ENCODE measurements at places on chromosomes 3 and 15.

GRCh38 chr15:100770661-100771584, 108.7 kb upstream of the ALDH1A3 start:
- DNase-seq = no peak

DNA sequence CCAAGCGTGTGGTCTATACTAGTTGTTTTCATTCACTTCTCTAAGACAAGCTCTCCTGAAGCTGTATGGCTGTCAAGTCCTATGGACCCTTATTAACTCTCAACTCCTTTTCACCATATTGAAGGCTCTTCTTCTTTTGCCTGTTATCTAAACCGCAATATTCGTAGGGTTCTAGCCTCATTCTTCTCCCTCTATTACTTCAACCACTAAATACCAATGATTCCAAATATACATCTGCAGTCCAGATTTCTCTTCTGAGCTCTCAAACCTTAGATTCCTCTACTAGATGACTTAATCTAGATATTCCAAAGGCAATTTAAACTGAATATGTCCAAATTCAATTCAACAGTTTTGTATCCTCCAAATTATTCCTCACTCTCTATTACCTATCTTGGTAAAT, 24.6 kb downstream of the AQR start:
- DNase-seq = no peak

- DNase-seq = no peak
Measured at GRCh38 chr3:157329551-157329950, 107.1 kb upstream of the PTX3 start.

DNA sequence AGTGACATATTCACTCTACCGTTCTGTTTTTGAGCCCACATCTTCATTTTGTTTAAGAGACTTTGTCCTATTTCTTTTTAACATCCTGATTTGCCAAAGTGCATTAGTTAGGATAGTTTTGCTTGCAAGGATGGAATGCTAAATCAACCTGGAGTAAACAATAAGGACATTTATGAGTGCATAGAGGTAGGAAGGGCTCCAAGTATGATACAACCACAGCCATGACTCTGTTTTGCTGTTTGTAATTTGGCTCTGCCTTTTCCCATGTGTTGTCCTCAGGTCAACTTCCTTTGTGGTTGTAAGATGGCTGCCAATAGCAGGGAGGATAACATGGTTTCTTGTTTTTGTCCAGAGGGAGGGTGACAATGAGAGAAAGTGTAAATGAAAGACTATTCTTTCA, 66.4 kb upstream of the GOLIM4 start:
- DNase-seq = no peak

GRCh38 chr3:114436182-114436581, 142.4 kb downstream of the TIGIT start:
- no peak for DNase-seq

DNA sequence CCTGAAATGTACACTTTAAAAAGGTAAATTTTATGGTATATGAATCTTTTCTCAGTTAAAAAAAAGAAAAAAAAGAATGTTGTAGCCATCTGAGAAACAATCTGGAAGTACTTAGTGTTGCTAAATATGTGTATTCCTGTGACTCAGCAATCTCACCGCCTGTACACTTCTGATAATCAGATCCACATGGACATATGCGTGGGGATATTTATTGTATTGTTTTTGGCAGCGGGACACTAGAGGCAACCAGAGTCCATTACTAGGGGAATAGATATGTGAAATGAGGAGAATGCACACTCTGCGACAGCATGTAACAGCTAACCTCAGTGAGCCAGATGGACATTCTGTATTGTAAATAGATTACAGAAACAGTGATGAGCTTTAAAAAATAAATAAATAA, 65.4 kb downstream of the AQP9 start:
- DNase-seq = no peak

- DNase-seq = no peak
Measured at GRCh38 chr3:23518441-23518840, 287.3 kb upstream of the UBE2E1 start.

DNA sequence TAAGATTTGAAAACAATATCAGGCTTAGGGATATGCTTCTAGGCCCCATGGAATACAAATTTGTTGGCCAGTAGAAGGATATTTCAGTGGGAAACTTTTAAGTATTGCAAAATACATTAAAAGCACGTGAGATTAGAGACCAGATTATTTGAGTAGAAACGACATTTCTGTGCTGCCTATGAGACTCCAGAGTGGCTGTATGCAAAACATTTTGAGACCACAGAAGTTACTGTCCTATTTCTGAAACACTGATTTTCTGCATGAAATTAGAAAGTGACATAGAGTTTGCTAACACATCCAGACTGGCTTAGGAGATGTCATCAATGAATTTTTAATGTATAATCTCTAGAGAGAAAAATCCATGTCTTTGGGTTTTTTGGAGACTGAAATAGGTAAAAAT, 99.8 kb downstream of the KCNH8 start:
- DNase-seq = no peak

DNA sequence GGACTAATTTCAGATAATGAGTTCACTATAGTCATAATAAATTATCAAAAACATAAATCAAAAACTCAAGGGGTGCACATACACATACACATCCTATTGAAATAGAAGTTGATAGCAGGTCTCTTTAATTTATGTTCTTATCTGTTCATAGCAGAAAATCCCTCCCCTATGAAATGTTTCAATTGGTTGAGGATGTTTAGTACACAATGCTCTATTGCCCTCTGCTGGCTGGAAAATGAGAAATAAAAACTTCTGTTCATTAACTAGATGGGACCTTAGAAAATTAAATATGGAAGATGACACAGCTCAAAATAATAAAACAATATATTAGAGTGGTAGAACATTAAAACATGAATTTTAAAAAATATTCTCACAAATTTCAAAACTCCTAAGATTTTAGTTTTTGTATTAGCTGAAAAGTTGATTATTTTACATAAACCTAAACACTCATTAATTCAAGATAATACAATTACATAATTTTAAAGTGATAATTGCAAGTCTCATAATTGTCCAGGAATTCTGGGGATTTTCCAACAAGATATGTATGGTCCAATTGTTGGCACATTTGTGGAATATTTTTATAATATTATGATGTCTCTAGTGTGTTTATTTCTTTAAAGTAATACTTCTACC, 735.0 kb downstream of the ROBO1 start:
- DNase-seq = no peak

GRCh38 chr3:184567946-184568559, 6.5 kb downstream of the EPHB3 start:
- DNase-seq = no peak

GRCh38 chr3:150931745-150932144, 26.5 kb upstream of the MINDY4B start:
- DNase-seq = no peak

GRCh38 chr3:149152420-149152819, 23.0 kb downstream of the HPS3 start:
- DNase-seq = no peak

DNA sequence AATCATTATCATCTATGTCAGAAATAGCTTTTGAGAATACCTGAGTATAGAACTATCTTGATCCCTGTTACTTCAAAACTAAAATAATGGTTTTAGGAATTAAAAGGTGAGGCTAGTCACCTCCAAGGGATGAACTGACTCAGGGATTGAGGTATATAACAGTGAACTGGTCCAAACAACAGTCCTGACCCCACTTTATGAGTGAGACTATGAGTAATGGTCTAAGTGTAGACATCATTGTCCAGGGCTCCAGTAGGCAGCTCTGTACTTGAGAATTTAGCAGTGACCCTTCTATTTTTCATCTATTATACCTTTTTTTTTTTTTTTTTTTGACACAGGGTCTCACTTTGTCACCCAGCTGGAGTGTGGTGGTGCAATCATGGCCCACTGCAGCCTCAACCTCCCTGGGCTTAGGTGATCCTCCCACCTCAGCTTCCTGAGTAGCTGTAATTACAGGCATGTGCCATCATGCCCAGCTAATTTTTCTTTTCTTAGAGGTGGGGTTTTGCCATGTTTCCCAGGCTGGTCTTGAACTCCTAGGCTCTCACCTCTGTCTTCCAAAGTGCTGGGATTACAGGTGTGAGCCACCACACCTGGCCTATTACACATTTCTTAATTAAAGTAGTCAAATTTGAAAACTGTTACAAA, 36.3 kb downstream of the MLH1 start:
- no peak for DNase-seq

GRCh38 chr3:173943264-173943663, 545.7 kb downstream of the NLGN1 start:
- no peak for DNase-seq

GRCh38 chr3:151925876-151926275, 52.4 kb downstream of the SUCNR1 start:
- DNase-seq = no peak

DNA sequence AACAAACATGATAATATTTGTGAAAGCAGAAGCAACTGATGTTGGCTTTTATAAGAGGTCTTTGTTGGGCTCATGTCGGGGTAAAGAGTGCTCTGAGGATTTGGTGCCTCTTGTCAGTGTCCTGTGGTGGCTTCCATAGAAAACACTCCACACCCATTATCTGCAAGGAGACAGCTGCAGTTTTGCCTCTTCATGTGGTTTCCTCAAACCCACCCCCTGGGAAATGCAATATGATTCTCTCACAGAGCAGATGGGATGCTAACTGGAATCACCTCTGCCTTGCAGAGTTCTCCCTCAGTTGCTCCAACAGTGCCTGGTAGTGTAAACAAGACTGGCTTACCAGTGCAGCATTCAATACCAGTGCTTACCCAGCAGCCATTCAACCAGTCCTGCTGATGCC, 771.4 kb upstream of the CFAP20DC start:
- DNase-seq = no peak

- DNase-seq = no peak
Measured at GRCh38 chr3:182294256-182294655, 499.0 kb upstream of the ATP11B start.

- DNase-seq = no peak
Measured at GRCh38 chr15:63526401-63526800, 22.0 kb downstream of the USP3 start.

- DNase-seq = no peak
Measured at GRCh38 chr3:133376810-133377209, 23.0 kb upstream of the BFSP2 start.

GRCh38 chr3:133152681-133153220, 114.6 kb downstream of the TMEM108 start:
- no peak for DNase-seq

DNA sequence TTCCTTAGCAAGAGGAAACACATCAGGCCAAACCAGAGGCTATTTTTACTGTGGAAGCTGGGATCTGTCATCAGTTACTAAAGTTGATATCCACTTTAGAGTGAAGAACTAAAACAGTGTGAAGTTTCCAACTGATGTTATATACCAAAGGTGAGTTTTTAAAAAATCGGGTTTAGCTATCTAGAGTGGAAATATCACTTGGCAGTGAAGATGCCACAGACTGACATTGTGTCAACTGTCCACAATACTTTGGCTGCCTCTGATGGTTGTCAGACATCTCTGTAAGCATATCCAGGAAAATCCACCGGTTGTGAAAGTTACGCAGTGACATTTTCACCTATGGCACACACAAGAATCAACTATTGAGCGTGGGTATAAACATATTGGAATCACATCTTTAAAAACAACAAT, 9.2 kb downstream of the ZIC1 start:
- DNase-seq = no peak

DNA sequence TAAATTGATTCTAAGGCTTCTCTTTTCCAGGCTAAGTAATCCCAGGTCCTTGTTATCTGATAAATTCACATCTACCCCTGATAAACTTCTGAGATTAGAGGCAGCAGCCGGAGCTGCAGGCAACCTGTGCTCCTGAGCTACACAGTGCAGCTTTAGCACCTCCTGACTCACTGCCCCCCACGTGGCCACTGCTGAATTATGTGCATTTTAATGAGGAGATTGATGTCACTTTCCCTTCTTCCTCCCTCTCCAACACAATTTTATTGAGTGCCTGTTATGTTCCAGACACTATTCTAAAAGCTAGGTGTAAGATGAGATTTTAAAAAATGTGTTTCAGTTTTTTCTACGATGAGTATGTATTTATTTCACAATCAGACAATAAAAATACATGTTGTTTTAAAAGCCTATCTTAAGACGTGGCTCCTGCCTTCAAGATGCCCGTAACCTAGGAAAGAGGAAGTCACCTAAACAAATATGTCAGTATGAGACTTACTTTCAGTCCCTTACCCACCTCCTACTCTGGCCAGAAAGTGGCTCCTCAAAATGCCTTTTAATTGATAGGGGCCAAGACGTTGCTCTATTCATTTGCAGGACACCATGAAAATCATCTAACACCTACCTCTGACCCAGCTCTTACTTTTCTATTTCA, 161.5 kb upstream of the PFN2 start:
- no peak for DNase-seq

- DNase-seq = no peak
Measured at GRCh38 chr15:88635318-88635717, 3.5 kb upstream of the ISG20 start.

GRCh38 chr3:149612456-149612855, 45.4 kb downstream of the WWTR1 start:
- DNase-seq = no peak

GRCh38 chr3:175336406-175337133, 477.4 kb downstream of the NAALADL2 start:
- no peak for DNase-seq

DNA sequence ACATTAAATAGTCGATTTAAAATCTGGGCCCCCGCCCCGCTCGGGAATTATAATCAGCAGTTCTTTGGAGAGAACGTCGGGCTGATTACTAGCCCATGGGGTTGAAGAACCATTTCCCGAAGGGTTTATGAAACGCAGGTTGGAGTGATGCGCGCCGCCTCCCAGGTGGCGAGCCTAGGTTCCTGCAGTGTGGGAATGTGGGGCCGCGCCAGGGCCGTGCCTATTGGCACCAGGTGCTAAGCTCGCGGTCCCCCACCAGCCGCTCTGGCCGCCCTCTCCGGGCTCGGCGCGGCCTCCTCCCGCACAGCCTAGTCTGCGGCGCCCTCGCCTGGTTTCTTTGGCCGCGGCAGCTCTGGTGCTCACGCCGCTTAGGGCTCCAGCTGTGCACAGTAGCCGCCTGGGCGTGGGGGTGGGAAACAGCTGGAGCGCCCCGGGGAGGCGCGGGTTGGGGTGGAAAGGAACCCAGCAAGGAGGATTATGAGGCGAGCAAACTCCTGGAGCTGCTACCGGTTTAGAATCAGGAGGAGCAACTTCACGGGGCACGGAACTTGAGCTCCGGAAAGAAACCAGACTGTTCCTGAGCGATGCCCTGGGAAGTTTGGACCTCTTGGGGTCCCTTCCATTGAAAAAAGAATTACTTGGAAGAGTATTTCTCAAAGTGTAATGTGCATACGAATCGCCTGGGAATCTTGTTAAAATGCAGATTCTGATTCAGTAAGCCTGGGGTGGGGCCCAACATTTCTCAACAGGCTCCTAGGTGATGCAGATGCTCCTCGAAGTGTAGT, 5.6 kb upstream of the MECOM start:
- DNase-seq = no peak

GRCh38 chr3:139308560-139308959, 35.3 kb upstream of the MRPS22 start:
- DNase-seq = no peak

GRCh38 chr3:56737006-56737405, 53.9 kb upstream of the TASOR start:
- DNase-seq = no peak
